Astrocyte (in vitro differentiated cells and primary cell): ENCODE measurements at places on chromosomes 12 and 14. TPM values are rescaled to one million over a fixed set of nuclear protein-coding genes. Genes with fewer than 3 reads are reported as not detected.

DNA sequence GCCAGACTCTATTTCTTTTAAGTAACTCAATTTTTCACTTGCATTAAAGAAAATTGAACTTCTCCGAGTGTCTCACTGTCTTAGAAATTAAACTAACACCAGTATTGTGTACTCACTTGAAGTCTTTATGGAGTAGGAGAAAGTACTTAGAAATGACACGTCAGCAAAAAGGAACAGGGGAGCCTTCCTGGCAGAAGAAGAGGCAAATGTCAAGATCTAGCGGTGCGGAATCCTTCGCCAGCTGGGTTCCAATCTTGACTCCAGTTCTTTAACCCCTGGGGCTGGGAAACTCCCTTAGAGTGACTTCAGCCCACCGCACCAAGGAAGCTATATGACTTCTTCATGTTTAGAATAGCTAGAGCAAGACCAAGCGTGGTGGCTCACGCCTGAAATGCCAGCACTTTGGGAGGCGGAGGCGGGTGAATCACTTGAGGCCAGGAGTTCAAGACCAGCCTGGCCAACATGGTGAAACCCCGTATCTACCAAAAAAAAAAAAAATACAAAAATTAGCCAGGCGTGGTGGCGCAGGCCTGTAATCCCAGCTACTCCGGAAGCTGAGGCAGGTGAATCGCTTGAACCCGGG is 34.4 kb downstream of the WBP11 start:
- H3K27ac ChIP-seq, result no peak overlapping the region
- DNase-seq, result no peak
- H3K27me3 ChIP-seq, result no peaks in the 10 kb centered on the region

The INHBC gene
- total RNA-seq, result not detected in 2 replicates

DNA sequence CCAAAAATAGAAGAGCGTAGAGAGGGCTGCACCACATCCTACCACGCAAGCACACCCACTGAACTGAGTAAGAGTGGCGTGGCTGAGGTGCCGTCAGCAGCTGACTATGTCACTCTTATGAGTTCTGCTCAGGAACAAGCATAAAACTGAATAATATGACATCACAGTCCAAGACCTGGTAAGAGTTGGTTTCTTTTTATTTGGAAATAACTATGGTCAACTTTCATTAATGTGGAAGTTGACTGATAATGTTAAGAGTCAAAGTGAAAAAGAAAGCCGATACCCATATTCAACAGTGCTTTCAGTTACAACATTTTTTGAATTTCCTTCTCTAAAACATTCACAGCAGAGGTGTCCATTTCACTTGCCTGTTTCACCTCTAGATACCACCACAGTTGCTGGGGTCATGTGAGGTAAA is 44.6 kb downstream of the GNS start:
- H3K36me3 ChIP-seq, result peaks cover 25% of the 10 kb centered on the region
- no peak overlapping the region for H3K4me3 ChIP-seq
- DNase-seq, result no peak
- H3K27ac ChIP-seq, result no peak overlapping the region

The NEUROD4 gene
- not detected in 2 replicates for total RNA-seq

DNA sequence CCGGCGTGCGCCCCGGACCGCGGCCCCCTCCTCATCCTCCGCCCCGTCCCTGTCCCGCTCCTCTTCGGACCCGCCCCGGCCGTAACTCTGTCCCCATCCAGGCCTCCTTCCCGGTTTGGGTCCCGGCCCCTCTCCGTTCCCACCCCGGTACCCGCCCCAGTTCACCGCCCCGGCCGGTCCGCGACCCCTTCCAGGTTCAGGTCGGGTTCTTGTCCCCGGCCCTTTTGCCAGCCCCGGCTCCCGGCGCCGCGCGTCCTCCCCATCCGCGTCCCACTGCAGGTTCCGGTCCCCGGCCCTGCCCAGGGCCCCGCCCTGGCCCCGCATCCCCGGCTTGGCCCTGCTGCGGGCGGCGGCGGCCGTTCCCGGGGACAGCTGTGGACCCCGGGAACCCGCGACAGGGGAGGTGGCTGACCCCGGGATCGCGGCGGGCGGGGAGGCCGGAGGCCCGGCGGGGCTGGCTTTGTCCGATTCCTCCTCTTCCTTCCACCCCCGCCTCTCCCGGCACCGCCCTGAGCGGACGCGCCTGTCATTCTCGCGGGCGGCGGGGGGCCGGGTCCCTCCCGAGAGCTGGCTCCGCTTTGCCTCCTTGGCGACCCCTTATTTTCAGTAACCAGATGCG is 601 bp downstream of the KLC1 start:
- H3K4me1 ChIP-seq, result peaks cover 23% of the 10 kb centered on the region
- no peak for DNase-seq
- peaks cover 5% of the 10 kb centered on the region for H3K36me3 ChIP-seq
- peak overlapping the region; percentile 98 for H3K4me3 ChIP-seq
- peak overlapping the region; percentile 92 for H3K27ac ChIP-seq

DNA sequence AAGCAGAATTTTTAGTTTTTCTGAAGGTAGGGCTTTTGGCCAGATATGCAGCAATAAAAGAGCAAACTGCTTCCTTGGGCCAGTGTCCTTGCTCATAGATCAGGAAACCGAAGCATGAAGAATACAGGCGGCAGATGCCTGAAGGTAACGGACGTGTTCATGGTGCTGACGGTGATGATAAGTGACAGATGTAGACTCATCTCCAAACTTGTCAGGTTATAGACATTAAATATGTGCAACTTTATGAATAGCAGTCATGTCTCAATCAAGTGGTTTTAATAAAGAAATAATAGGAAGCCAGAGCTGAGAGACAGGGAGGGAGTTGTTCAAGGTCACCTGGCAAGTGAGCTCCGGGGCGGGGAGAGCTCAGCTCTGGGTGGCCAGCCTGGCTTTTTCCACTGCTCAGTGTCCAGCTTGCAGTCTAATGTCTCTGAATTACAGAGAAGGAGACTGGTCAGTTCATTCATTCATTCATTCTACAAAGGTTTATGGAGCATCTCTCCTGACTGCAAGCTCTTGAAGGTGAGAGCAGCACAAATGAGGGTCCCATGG is 1.0 kb downstream of the SERPINA5 start:
- H3K4me3 ChIP-seq, result no peak overlapping the region
- H3K27me3 ChIP-seq, result no peaks in the 10 kb centered on the region
- DNase-seq, result no peak

- H3K27ac ChIP-seq, result no peak overlapping the region
- peaks cover 4% of the 10 kb centered on the region for H3K4me1 ChIP-seq
- no peaks in the 10 kb centered on the region for H3K27me3 ChIP-seq
- no peak overlapping the region for H3K4me3 ChIP-seq
- no peaks in the 10 kb centered on the region for H3K36me3 ChIP-seq
These were observed 2.3 kb downstream of the ANKRD9 start for GRCh38 chr14:102507081-102507856.

DNA sequence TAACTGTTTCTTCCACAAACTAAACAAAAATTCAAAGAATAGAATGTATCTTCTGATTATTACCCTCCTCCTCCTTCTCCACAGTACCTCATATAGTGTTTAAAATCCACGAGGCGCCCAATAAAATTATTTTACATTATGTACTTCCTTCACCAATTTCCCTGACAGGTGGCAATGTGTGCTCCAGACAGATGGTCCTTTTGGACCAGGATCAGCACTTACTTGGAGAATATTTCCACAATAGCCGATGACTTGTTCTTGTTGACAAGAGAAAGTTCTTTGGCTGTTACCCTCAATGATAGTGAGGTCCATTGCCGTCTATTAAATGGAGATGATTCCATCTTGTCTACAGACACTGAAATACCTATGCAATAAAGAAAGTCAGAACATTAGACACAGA is 34.9 kb downstream of the LIMA1 start:
- no peak overlapping the region for H3K4me3 ChIP-seq
- no peaks in the 10 kb centered on the region for H3K36me3 ChIP-seq
- DNase-seq, result no peak

GRCh38 chr12:15690320-15690719 is 98.9 kb downstream of the EPS8 start:
- no peak overlapping the region for H3K27ac ChIP-seq
- no peaks in the 10 kb centered on the region for H3K27me3 ChIP-seq
- H3K4me1 ChIP-seq, result peaks cover 22% of the 10 kb centered on the region
- DNase-seq, result no peak
- no peaks in the 10 kb centered on the region for H3K36me3 ChIP-seq
- no peak overlapping the region for H3K4me3 ChIP-seq

- H3K36me3 ChIP-seq, result no peaks in the 10 kb centered on the region
- H3K4me1 ChIP-seq, result no peaks in the 10 kb centered on the region
- H3K27me3 ChIP-seq, result peaks cover 53% of the 10 kb centered on the region
- no peak overlapping the region for H3K4me3 ChIP-seq
These were observed 33.3 kb upstream of the TBX5 start for GRCh38 chr12:114439261-114439683.

The PUS1 gene
- 30.4 and 33.7 TPM in 2 replicates for total RNA-seq

DNA sequence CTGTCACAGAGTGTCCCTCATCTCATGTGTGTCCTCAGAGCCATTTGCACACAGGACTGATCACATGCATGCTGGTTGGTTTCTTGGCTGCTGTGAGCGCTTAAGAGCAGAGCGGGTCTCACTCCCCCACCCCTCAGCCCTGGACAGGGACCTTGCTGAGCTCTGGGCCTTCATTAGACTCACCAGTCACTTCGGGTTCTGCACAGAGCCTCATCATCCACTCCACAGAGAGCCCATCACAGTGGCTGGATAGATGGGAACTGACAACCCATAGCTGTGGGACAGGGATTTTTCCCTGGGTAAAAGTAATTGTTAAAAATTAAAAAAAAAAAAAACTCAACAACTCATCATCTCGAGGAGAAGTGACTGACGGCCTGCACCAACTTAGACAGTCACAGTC is 8.2 kb downstream of the GLRX5 start:
- no peak overlapping the region for H3K27ac ChIP-seq
- H3K4me3 ChIP-seq, result no peak overlapping the region
- DNase-seq, result no peak
- no peaks in the 10 kb centered on the region for H3K27me3 ChIP-seq

The GPR137C gene
- total RNA-seq, result 0.70 and 1.1 TPM in 2 replicates

- no peaks in the 10 kb centered on the region for H3K27me3 ChIP-seq
- peaks cover 50% of the 10 kb centered on the region for H3K4me1 ChIP-seq
- no peaks in the 10 kb centered on the region for H3K36me3 ChIP-seq
- H3K4me3 ChIP-seq, result no peak overlapping the region
These were observed 71.6 kb downstream of the BBS10 start for GRCh38 chr12:76276499-76277151.

DNA sequence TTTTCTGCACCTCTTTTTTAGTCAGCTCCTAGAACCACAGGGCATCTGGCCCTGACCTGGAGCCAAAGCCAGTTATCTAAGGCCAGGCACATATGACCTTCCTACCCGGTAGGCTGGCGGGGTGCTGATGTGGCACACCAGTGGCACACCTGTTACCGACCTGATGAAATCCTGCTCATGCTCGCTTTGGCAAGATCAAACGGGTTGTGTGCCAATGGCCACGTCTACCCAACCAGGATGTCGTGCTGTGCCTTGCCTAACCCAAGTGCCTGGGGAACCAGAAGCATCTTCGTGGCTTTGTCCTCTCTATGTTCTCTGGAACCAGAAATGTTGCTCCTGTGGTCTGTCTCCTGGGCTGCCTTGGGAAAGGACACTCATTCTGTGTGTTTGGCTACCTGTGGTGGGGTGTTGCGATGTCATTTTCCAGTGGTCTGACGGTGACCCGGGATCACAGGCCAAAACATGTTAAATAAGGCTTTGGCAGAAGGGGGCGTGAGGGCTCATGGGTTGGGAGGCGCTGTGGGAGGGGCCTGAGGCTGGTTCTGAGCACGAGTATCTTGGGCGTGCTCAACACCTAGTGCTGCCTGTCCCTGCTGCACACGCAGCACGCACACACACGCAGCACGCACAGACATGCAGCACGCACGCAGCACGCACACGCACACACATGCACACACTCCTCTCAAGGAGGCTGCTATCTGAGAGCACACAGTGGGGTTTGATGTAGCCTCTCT is 27.9 kb downstream of the CCNK start:
- H3K27me3 ChIP-seq, result no peaks in the 10 kb centered on the region
- H3K4me3 ChIP-seq, result no peak overlapping the region
- peaks cover 31% of the 10 kb centered on the region for H3K36me3 ChIP-seq
- no peak overlapping the region for H3K27ac ChIP-seq

DNA sequence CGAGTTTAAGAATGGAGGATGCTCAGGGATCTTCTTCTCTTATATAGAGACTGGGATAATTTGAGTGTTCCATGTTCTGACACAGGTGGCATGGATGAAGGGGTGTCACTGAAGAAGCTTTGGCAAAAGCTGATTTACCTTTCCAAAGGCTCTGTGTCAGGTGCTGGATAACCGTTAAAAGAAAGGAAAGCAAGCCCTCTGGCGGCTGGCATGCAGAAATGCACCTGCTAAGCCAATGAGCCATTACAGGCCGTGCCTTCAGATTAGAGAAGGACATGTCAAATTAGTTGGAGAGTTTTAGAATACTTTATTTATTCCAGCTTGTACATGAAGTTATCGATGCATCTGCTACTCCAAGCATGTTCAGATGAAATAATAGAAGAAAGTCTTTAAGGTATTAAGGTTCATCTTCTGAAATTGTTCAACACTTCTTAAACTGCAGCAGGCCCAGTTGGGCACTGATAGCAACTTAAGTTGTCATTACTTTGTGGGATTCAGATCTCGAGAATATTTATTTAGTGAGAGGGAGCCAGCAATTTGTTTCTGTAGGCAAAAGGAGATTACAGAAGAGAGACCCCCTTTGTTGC is 678.2 kb downstream of the NRXN3 start:
- no peak overlapping the region for H3K27ac ChIP-seq
- H3K4me1 ChIP-seq, result no peaks in the 10 kb centered on the region
- H3K36me3 ChIP-seq, result no peaks in the 10 kb centered on the region
- no peak overlapping the region for H3K4me3 ChIP-seq
- peak; percentile 3 for DNase-seq

GRCh38 chr14:59576332-59577294 is at the start of gene CCDC175:
CCDC175 (minus strand) TSS chr14:59576812; CDS start chr14:59576775, 37 bp downstream.
- no peaks in the 10 kb centered on the region for H3K27me3 ChIP-seq
- H3K36me3 ChIP-seq, result no peaks in the 10 kb centered on the region
- H3K27ac ChIP-seq, result no peak within 1 kb of the TSS
- H3K4me1 ChIP-seq, result no peaks in the 10 kb centered on the region

DNA sequence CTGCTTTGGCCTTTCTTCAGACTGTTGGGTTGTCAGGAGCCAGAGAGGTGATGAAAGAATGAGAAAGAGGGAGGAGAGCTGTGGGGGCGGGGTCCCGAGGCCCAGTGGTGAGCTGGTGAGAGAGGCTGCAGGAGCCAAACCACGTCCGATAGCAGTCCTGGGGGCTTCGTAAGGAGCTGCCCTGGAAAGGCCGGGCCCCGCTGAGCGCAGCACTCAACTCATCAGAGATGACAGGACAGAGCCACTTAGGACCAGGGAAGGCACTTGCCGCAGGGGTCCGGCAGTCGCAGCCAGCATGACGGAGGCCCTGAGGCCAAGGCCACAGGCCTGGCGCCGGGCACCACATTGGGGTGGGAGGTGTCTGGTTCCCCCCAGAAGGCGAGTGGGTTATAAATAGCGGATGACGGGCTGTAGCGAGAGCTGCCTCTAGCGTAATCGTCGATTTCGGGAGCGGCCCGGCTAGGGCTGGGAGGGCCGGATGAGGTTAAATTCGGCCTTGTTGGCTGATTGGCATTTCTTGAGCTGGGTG is 179.0 kb downstream of the TSPAN9 start:
- no peak for DNase-seq
- H3K4me3 ChIP-seq, result no peak overlapping the region
- no peaks in the 10 kb centered on the region for H3K36me3 ChIP-seq
- peaks cover 4% of the 10 kb centered on the region for H3K4me1 ChIP-seq
- H3K27me3 ChIP-seq, result no peaks in the 10 kb centered on the region
- no peak overlapping the region for H3K27ac ChIP-seq

GRCh38 chr14:34254031-34254430 is 208.0 kb downstream of the SPTSSA start:
- DNase-seq, result no peak
- no peaks in the 10 kb centered on the region for H3K27me3 ChIP-seq

GRCh38 chr14:104353221-104353920 is 215.0 kb downstream of the KIF26A start:
- DNase-seq, result no peak
- no peaks in the 10 kb centered on the region for H3K27me3 ChIP-seq
- no peaks in the 10 kb centered on the region for H3K36me3 ChIP-seq

The CLEC14A gene
- total RNA-seq, result not detected in 2 replicates
